ENCODE measurements at places on chromosomes 4 and X.

DNA sequence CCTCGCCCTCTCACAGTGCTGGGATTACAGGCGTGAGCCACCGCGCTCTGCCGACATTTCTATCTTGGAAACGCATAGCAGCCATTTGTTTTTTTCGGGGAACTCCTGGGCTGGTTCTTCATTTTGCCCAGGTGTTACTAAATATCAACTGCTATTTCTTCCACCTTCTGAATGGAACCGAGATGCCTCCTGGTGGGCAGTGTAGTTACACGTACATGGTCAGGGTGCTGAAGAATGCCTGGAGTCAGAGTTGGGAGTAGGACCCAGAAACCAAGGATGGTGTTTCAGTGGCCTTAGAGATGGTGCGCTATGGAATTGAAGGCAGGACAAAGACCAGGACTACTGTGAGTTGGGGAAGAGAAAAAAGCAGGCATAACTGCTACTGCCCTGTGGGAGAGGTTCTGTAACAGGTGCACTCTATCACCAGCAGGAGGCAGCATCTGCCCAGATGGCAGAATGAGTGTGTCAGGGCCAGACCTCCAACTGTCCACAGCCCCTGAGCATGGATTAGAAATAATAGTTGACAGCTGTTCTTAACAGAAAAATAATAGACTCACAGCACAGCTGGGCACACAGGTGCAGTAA is 81.7 kb downstream of the ZC4H2 start:
- DNase-seq: no peak

DNA sequence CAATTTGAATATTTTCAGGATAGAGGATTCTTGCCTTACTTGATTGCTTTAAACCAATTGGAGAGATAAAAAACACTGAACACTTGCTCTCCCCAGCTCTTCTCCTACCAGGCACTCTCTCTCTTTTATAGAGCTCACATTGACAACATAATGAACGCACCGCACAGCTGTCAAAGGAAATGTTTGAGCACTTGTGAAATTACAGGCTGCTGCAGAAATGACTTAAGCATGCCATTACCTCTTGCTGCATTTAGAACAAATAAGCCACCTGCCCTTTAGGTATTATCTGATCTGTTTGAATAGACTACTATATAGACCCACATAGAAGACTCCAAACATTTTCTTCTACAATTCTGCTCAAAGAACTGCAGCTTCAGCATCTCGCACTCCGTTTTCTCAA is 227.7 kb downstream of the C4orf33 start:
- no peak for DNase-seq

DNA sequence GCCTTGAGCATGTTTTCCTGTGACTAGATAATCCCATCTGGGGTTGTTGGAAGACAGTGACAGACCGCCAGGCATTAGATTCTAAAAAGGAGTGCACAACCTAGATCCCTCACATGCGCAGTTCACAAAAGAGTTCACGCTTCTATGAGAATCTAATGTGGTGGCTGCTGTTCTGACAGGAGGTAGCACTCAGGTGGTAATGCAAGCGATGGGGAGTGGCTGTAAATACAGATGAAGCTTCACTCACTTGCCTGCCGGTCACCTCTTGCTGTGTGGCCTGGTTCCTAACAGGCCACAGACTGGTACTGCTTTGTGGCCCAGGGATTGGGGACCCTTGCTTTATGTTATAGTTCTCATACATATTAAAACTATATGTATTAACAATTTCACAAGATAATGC is 81.9 kb upstream of the TMLHE start:
- no peak for DNase-seq

DNA sequence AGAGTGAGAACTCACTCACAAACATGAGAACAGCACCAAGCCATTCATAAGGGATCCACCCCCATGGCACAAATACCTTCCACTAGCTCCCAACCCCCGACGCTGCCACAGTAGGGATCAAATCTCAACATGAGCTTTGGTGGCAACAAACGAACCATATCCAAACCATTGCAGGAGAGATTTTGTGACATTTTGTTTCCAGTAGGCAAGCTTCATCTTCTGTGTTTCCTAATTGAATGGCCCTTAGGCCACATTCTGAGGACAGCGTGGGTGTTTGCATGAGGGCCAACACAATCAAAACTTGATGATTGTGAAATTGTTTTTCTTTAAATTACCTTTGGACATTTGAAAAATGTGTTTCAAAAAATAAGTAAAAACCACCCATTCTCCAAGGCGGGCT is 102.6 kb upstream of the LNX1 start:
- DNase-seq: no peak

DNA sequence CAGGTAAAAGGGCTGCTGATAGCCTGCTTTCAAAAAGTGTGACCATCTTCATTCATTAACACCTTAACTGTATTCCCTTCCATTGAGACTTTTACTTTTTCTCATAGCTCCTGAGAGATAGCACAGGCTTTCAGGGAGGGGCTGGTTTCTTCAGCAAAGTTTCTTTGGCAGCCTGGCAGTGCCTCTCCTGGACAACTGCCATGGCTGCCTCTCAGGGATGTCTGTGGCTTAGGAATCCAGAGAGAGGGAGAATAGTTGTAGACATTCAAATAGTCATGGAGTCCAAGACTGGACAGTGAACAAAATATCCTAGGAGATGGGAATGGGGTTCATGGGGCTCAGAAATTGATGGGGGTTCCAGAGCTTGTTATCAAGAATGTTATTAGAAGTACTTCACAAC is 81.1 kb downstream of the FAM47B start:
- DNase-seq: no peak

DNA sequence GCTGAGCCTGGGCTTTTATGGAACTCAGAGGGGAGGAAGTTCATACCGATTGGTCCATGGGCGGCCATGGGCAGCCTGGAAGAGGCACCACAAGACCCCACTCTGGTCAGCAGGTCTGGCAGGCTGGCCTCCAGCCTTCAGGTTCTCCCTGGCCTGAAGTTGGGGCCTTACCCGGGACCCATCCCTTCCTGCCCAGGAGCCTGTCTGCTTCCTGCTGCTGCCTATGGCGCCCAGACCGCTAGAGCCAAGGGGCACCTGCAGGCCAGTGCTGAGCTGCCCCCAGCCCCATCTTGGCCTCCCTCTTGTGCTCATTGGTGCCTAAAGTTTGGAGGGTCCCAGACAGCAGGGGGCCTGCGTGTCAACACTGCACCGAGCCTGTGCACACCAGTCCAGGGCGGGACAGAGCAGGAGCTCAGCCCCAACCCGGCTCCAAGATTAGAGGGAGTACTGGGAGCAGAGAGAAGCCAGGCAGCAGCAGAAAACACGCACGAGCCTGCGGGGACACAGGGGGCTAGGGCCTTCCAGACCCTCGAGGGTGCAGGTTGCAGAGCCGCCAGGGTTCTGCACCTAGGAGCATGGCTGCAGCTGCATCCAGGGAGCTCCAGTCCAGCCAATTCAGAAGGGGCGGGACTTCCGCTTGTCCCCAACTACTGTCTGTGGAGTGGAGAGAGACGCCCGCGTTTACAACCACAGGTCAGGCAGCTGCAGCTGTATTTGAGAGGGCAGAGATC is 30.7 kb upstream of the ZNF280C start:
- DNase-seq: no peak

- no peak for DNase-seq
These were observed 75.6 kb downstream of the AFAP1 start for GRCh38 chr4:7863911-7864681.

- no peak for DNase-seq
These were observed 89.0 kb upstream of the MAPK10 start for GRCh38 chr4:86448871-86449270.

GRCh38 chrX:154596290-154596929 is 11.5 kb downstream of the CTAG1A start:
- DNase-seq: no peak

- DNase-seq: no peak
These were observed 18.2 kb downstream of the TMEM255A start for GRCh38 chrX:120293015-120293414.
